Globus pallidus (tissue), 1 donor: ENCODE measurements at places on chromosomes 6 and 20.

DNA sequence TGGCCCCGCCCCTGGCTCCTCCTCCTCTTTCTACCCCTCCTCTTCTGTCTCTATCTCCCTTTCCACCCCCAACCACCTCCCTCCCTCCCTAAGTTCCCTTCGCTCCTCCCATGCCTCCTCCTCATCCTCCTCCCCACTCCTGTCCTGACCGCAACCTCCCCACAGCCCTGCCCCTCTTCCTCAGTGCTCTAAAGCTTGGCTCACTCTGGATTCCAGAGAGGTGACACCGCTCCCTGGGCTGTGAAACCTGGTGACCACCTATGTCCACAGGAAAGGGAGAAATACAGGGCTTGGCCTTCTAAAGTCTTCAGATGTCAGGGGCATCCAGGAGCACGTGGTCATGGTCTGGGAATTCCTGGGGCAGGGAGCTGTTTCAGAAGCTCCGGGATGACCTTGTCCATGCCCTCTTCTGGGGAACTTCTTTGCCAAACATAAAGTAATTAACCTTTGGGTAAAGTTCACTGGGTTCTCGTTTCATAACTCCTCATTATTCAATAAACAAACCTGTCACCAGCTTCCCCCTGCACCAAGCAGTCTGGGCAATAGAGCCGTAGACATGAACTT, 345 bp upstream of the CST5 start:
- DNase-seq: no peak

- no peak for DNase-seq
Measured at GRCh38 chr20:33015700-33016580, 8.4 kb downstream of the BPIFB2 start.

- no peak for DNase-seq
Measured at GRCh38 chr6:3280866-3281465, 22.2 kb downstream of the PSMG4 start.

- DNase-seq: no peak
Measured at GRCh38 chr6:97757575-97757974, 474.6 kb upstream of the MMS22L start.

GRCh38 chr20:53839423-53840176, 230.8 kb downstream of the BCAS1 start:
- no peak for DNase-seq

- no peak for DNase-seq
Measured at GRCh38 chr6:166776571-166776970, 149.5 kb upstream of the RPS6KA2 start.

DNA sequence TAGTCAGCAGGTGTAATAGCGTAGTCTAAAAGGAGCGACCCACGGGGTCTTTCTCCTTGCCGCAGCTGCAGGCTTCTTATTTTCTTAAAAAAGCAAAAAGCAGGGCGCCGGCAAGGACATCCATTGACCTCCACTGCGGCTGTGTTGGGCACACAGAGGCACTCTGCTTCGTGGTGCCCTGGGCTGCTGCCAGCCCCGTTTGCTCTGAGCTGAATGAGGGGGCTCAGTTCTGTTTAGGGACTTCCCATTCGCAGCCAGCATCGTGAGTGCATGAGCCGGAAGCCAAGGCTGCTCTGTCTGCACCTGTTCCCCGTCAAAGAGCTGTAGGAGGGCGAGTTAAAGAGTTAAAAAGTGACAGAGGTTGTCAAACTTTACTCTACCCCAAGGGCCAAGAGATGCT, 1.7 kb upstream of the SLC22A2 start:
- DNase-seq: peak; percentile 16

DNA sequence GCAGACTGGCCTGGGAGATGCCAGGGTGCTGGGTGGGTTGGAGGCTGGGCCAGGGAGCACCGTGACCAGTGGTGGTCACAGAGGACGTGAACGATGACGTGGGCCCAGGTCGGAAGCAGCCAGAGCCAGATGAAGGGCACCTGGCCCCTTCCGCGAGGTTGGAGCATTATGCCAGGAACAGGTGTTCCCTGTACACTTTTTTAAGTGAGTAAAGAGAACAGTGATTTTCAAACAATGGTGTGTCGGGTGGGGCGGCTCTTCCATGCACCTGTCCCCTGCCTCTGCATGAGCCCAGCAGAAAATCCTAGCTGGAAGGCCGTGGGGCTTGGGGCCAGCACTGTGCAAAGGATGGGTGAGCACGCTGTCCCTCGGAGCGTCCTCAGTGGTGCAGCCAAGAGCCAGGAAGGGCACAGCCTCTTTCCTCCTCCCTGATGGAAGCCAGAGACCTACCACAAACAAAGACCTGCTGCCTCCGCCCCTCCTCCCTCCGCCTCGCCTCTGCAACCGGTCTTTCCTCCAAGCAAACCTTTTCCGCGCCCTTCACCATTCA, 350.5 kb downstream of the ZFAND3 start:
- no peak for DNase-seq

GRCh38 chr6:3139090-3139903, 18.0 kb downstream of the TUBB2A start:
- DNase-seq: peak; percentile 47

GRCh38 chr6:145733810-145734209, 1.5 kb downstream of the EPM2A start:
- peak; percentile 17 for DNase-seq

DNA sequence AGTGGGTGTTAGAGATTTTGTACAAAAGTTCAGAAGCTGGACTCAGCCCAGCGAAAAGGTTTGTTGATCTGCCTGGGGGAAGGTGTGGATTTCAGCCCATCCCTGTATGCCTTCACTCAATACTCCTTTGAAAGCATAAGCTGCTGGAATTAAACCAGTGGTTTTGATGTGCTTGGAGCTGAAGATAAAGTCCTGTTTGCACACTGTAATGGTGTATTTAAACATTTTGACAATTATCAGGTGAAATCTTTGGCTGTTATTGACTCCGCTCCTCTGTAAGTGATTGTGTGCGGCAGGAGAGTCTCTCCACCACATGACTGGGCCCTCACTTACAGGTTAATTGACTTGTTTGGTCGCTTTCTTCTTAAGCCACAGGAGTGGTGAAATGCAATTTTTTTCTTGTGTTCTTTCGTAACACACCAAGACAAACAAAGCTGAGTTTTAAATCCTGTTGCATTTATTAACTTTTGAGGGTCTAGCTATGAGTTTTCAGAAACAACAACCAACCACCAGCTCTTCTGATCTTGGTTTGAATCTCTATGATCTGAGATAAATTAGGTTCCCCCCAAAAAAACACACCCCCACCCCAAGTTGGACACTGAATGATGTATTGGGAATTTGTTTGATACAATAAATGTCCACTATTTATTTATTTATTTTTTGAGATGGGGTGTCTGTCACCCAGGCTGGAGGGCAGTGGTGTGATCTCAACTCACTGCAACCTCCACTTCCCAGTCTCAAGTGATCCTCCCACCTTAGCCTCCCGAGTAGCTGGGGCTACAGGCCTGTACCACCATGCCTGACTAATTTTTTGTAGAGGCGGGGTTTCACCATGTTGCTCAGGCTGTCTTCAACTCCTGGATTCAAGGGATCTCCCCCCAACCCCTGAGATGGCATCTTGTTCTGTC, 46.3 kb upstream of the NCOA3 start:
- no peak for DNase-seq

GRCh38 chr20:32332614-32333013, 25.5 kb upstream of the ASXL1 start:
- no peak for DNase-seq

DNA sequence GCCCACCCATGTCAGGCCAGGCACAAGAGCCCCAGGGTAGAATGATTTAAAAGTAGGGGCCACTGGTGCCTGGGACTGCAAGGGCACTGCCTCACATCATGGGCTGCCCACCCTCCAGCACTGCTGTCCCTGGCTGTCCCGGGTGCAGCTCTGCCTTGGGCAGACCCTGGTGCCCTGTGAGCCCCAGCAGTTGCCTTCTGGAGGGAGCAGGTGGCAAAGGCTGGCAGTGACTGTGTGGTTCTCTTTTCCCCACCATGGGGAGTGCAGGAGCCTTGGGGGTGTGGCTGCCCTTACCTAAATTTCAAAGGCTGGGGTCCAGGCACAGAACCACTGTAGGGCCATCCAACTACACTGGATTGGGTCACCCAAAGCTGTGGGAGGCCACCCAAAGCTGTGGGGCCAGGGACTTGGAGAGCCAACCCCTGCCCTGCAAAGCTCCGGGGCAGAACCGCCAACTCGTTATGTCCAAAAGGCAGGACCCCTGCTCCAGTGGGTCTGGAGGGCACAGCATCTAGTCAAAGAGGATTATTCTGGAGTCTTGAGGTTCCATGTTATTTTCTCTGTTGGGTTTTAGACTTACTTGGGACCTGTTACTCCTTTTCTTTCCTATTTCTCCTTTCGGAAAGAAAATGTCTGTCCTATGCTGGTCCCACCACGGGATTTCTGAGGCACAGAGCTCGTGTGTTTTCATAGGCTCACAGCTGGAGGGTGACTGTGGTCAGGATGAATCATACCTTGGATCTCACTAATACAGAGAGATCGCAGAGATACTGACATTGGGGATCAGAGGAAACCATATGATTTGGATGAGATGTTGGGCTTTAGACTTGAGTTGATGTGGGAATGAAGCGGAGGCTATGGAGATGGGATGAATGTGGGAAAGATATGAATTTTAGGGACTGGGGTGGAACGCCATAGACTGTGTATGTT, 65.3 kb downstream of the RAMACL start:
- no peak for DNase-seq

GRCh38 chr6:135191508-135192255, 10.6 kb downstream of the MYB start:
- no peak for DNase-seq

GRCh38 chr20:47392721-47393073, 36.2 kb upstream of the ZMYND8 start:
- no peak for DNase-seq

GRCh38 chr6:797479-798077, 104.6 kb upstream of the EXOC2 start:
- DNase-seq: peak; percentile 38

GRCh38 chr6:46014511-46015118, 1.0 kb downstream of the CLIC5 start:
- no peak for DNase-seq

DNA sequence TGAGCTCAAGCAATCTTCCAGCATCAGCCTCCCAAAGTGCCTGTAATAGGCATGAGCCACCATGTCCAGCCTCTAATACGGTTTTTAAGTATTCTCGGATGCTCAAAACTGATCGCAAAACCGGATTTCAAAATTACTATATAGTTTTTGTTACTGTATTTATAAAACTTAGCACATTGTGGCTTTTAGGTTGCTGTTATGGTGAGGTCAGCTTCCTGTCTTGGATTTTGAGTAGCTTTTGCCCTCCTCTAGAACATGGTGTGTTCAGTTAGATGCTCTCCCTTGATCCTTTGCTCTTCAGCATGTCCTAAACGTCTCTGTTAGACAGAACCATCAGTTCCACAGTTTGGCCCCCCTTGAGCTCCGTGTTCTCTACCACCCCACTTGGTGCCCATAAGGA, 96.2 kb downstream of the RPP40 start:
- DNase-seq: no peak

DNA sequence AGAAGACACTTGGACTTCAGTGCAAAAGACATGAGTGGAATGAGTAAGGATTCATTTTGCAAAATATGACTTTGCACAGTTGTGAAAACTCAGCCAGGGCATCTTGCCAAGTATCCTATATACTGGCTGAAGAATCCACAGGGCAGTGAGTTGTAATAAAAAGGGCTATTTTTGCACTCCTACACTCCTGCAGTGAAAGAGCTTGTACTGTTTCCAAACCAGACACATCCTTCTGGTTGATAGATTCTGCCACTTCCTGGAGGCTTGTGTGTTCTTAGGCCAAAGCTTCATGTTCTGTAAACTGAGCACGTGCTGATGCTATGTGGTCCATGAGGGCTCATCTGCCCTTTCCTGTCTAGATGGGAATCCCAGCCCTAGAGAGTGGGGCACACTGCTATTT, 34.9 kb downstream of the GMPR start:
- DNase-seq: no peak

DNA sequence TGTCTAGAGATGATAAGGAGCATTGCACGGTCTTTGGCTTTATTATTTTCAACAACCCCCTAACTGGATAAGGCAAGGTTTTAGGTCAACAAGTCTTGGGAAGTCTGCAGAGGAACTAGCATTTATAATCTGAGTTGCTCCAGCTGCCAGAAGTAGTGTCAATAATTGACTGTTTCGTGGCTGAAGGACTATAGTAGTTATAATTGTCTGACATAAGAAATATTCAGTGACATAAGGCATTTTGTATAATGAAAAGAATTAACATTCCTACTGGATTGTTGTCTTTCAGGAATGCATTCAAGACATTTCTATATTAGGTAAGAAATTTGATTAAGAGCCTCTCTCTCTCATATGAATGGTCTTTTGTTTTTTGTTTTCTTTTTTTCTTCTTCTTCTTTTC, 136.9 kb upstream of the SGK1 start:
- no peak for DNase-seq

GRCh38 chr6:169247991-169248390, 5.7 kb downstream of the THBS2 start:
- no peak for DNase-seq

GRCh38 chr6:115770851-115771250, 289.8 kb downstream of the FRK start:
- no peak for DNase-seq

- no peak for DNase-seq
Measured at GRCh38 chr6:132458887-132459604, 53.9 kb downstream of the STX7 start.

DNA sequence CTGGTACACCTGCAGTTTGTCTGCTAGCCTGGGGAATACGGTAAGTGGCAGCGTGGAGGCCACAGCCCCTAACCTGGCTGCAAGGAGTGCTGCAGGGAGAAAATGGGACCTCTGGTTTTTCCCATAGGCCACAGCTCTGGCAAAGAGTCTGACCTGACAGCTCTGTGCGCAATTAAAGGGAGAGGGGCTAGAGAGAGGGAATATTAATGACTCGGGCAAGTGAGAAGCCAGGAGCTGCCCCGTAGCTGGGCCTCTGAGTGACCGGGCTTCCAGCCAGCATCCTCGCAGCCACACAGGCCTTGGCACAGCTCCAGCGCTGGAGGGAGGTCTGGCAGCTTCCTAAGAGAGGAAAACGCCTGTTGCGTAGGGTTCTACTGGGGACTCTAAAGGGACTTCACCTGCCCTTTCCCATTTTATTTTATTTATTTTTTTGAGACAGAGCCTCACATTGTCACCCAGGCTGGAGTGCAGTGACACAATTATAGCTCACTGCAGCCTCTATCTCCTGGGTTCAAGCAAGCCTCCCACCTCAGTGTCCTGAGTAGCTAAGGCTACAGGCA, 18.2 kb upstream of the OCSTAMP start:
- DNase-seq: peak; percentile 97

- DNase-seq: no peak
Measured at GRCh38 chr6:169530752-169531123, 171.1 kb downstream of the WDR27 start.
